ENCODE measurements at places on chromosomes 5 and 9.
A peak's percentile ranks its signal among the peaks of the same experiment; 100 is the strongest.

GRCh38 chr9:19748278-19749126 is 40.3 kb downstream of the SLC24A2 start:
- no peak for DNase-seq

- no peak for DNase-seq
These were observed 3.6 kb upstream of the DOCK8 start for GRCh38 chr9:211036-211435.

DNA sequence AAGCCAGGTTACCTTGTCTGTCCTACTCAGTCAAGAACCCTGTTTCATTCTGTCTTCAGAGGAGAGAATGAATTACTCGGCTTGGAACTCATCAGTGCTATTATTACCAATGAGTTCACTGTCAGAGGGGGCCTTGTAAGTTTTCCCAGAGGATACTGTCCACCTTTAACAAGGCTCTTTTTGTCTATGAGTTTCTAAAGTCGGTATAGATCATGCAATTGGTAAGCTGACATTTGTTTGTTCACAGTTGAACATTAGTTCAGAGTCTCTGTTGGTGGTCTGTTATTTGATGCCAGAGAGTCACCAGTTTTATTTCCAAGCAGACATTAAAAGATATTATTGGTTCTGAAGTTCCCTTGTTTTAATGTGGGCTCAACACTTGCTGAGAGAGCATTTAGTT is 58.1 kb upstream of the DHFR start:
- DNase-seq, result no peak

DNA sequence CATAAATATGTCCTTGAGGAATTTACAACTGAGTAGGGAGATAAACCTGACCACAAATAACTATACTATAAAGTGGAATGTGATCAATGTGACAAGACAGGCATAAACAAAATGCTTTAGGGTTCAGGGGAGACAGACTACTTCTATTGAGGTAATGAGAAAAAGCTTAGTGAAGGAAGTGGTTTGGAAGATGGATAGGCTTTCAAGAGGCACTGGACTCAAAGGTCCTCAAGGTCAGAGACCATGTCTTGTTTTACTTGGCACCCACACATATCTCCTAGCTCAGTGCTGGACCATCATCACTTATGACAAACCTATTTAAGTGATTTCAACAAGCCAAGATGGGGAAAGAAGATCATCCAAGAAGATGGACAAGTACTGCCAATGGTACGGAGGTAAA is 257.8 kb downstream of the BNC2 start:
- no peak for DNase-seq

- DNase-seq, result no peak
These were observed 15.0 kb downstream of the NPR3 start for GRCh38 chr5:32726086-32726557.

DNA sequence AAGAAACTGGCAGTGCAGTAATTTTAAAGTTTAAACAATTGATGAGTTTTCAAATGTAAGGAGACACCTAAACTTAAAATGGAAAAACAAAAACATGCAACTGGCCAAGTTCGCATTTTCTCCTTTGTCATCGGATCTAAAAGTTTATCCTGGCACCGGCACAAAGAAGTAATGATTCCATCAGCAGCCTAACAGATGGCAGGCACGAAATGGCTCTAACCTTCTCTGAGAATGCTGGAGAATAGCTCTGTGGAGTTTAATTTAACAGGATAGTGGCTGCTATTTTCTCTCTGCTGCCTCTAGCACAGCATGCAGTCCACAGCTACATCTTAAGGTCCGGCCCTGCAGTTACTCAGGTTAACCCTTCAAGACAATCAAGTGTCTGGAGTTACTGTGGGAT is 82.2 kb downstream of the PRELID2 start:
- no peak for DNase-seq

DNA sequence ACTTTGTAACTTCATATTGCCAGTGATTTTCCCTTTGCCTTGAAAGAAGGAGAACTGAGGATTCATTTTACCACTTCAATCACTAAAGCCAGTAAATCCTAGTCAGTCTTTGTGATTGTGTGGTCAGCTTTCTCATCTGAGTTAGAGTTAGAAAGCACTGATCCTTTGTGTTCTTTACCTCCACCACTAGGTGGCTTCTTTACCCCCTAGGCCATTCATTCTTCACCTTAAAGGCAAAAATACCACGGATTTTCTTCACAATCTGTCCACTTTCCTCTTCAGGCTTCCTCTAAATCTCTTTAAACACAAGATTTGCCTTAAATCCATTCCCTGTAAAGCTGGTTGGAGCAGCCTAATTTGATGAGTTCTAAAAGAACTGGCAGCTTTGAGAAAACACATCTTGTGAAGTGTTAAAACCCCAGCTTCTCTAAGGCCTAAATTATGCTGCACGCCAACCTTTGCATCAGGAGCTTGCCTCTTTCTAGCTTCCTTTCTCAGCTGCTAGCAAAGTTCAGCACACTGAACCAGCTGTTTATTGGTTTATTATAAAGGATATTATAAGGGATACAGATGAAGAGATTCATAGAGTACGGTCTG is 20.4 kb downstream of the BDP1 start:
- no peak for DNase-seq

GRCh38 chr9:128286440-128286839 is 10.4 kb downstream of the SWI5 start:
- DNase-seq, result peak; percentile 68

DNA sequence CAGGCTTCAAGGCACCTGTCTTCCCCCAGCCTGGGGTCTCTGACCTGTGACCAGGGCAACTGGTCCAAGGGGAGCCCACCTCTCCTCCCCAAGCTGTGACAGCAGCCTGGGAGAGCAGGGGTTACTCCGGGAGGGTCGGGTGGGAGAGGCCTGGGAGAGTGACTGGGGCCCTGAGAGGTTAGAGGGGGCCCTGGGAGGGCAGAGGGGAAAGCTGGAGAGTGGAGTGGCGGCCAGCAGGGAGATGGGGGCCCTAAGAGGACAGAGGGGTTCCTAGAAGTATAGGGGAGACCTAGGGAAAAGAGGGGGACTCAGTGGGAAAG is 302 bp downstream of the LCN9 start:
- DNase-seq, result no peak

DNA sequence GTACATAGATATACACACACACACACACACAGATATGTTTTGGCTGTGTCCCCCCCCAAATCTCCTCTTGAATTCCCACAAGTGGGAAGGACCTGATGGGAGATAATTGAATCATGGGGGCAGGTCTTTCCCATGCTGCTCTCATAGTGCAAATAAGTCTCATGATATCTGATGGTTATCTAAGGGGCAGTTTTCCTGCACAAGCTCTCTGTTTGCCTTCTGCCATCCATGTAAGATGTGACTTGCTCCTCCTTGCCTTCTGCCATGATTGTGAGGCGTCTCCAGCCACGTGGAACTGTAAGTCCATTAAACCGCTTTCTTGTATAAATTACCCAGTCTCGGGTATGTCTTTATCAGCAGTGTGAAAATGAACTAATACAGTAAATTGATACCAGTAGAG is 15.9 kb upstream of the ALDOB start:
- no peak for DNase-seq

DNA sequence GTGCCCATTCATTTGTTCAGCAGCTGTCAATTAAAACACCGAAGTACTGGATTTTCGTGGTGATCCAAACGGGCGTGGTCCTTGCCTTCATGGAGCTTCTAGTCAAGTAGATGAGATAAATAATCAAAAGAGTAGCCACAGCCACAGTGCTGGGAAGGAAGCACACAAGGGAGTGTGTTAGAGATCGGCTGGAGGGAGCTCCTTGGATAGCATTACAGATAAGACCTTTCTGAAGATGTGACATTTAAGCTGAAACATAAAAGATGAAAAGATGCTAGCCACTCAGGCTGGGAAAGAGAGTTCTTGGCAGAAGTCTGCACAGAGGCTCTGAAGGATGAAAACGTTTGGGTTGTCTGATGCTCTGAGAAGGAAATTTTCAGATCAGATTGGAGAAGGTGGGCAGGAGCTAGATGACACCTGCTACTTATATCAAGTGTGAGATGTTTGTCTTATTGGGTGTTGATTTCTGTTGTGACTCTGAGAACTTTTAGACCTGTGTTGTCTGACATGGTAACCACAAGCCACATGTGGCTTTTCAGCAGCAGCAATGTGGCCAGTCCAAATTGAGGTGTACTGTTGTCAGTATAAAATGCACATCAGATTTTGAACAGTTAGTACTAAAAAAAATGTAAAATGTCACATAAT is 123.9 kb downstream of the TLE4 start:
- DNase-seq, result no peak

- DNase-seq, result no peak
These were observed 101.2 kb downstream of the AOPEP start for GRCh38 chr9:94827584-94828304.

- DNase-seq, result no peak
These were observed 576.7 kb upstream of the ZNF462 start for GRCh38 chr9:106286249-106286648.

DNA sequence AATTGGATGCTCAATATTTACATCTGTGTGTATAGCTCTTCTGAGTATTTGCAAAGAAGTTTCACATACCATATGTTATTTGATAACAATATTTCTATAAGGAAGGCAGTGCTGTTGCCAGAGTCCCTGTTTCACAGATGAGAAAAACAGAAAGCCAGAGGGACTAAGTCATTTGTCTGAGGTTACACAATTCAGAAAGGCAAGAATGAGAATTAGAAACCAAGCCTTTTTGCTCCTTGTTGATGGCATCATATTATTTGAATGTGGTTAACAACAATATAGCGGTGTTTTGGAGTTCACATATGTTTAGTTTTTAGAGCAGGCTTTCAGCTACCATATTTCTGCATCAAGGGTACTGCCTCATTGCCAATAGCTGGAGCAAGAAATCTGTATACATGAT is 110.9 kb upstream of the PRLR start:
- DNase-seq, result no peak

- no peak for DNase-seq
These were observed 396.5 kb upstream of the RPS23 start for GRCh38 chr5:82674671-82675070.

GRCh38 chr9:83342006-83342405 is 196.2 kb downstream of the FRMD3 start:
- DNase-seq, result no peak

DNA sequence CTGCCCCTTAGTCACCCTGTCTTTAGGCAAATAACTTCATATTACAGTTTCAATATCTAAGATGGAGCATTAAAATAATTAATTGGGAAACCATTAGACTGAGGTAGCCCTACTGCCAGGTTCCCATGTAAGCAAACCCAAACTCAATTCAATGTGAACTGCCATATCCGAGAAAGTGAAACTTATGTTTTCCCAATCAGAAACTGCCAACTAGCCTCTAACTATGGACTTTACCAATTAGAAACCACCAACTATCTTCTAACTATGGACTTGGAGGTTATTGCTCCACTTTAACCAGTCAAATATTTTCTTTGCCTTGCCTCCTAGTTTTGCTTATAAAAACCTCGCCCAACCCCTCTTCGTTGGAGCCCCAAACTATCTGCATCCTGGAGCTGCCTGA is 218.5 kb downstream of the ENC1 start:
- no peak for DNase-seq

DNA sequence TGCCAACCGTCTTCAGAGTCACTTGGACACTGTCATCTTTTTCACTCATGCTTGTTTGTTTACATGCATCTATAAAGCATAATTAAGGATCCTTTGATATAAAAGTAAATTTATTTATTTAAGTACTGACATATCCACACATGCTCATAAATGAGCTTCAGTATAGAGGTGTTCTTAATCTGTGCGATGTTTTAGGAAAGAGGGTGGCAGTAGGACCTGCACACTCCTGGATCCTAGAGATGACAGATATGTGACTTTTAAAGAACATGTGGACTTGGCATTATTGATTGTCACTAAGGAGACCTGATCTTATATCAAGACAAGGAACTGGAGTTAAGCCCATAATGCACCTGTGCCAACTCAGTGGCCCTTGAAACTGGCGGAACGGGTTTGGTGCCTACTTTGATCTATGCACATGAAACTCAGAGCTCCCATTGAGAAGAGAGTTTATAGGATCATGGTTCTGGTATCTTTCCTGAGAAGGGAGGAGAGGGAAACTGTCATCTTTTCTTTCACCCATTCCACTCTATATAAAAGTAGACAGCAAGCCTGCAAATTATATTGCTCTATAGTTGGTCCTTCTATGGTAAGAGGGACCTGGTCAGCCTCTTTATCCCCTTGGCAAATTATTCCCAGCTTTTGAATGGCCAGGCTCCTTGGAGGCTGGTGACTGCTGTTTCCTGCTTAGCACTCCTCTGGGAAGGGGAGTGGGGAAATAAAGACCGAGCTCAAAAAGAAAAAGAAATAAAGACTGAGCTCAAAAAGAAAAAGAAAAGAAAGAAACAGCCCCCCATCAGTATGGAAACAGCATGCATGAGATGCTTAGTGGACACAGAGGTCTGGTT is 57.8 kb upstream of the LIFR start:
- DNase-seq, result no peak

- no peak for DNase-seq
These were observed 459.0 kb downstream of the TLE4 start for GRCh38 chr9:80030801-80031200.

- DNase-seq, result peak; percentile 72
These were observed 37.6 kb upstream of the GGTA1 start for GRCh38 chr9:121537283-121537682.

GRCh38 chr9:104863180-104863883 is 64.6 kb downstream of the ABCA1 start:
- DNase-seq, result peak; percentile 61

- no peak for DNase-seq
These were observed 53.8 kb upstream of the RANBP3L start for GRCh38 chr5:36355516-36355915.

GRCh38 chr9:70113403-70114022 is 69.9 kb downstream of the MAMDC2 start:
- peak; percentile 69 for DNase-seq

DNA sequence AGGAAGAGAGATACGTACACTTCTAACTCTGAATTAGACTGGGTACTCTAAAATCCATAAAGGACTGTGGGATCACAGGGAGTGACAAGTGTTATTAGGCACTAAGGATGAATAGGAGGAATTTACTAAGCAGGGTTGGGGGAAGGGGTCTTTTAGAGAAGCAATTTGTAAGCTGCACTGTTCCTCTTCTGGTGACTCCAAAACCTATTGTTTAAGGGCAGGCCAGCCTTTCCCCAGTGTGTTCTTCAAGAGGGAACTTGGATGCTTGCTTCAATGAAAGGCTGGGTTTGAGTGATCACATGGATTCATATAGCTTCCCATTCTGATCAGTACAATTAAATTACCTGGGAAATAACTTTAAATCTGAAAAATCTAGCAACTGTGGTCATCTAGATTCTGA is 71.8 kb downstream of the STX17 start:
- DNase-seq, result no peak

GRCh38 chr5:978693-979092 is 29.9 kb upstream of the NKD2 start:
- DNase-seq, result peak; percentile 30

Data from dorsolateral prefrontal cortex (tissue), 122 donors.